SW 1271 (cell line): ENCODE measurements at places on chromosomes 13 and 19.

DNA sequence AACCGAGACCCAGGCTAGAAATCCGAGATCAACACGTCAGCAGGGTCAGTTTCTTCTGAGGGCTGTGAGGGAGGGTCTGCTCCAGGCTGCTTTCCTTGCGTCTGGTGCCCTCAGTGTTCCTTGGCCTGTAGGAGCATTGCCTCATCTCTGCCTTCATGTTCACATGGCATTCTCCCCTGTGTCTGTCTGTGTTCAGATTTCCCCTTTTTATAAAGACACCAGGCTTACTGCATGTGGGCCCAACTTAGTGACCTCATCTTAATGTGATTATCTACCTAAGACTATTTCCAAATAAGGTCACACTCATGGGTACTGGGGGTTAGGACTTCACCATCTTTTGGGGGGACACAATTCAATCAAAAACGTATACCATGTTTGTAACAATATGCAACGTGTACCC, 57.2 kb upstream of the C1QTNF9 start:
- DNase-seq = no peak

GRCh38 chr13:71866335-71867130, 471 bp downstream of the DACH1 start:
- no peak for DNase-seq

DNA sequence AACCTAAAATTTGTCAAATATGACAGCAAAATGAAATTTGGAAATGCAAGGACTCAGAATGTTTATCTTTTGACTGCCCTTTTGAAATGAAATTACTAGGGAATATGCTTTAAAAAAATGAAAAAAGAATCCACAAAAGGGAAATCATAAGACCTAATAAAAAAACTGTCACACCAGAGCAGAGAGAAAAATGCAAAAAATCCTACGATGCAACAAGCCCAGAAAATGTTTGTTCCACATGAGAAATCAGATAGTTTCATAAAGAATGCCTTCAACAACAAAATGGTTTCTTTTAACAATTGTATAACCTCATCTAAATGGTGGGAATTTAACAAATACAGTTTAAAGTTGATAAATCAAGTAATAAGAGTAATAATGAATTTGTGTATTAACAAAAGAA, 8.0 kb downstream of the LPAR6 start:
- DNase-seq = no peak

DNA sequence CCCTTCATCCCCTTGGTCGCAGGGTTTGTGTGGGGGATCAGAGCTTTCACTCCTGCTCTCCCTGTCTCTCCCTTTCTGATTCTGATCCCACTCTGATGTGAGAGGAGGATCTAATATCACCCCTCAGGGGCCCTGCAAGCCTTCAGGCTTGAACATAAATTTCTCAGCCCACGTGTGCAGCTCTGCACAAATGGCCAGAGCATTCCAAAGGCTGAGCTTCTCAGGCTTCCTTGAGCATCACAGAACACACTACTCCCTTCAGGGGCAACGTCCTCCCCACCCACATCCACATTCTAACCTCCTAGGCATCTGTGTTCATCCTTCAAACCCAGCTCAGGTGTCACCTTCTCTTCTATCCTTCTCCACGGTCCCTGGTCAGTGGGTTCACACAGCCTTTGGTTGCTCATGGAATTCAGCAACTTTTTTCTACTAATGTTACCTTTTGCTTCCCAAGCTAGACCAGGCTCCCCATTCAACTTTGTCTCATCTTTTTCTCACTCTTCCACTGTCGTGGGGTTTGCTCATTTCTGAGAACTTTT, 24.4 kb upstream of the DOCK9 start:
- DNase-seq = no peak

DNA sequence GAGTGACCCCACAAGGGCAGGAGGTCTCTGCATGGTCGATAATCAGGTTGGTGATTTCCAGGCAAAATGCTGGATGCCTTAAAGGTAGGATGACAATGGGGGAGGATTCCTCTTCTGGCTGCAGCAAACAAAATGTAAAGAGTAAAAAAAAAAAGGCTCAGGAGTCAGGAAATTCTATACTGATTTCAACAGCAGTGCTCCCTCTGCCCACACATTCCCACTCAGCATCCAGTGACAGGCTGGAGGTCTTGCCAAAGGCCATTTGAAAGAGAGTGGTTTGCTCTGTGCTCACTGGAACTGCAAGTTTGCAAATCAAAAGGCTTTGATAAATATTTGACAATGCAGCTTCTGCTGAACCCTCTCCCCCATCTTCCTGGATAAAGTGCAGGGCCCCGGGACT, 135.4 kb downstream of the TNFRSF19 start:
- no peak for DNase-seq

DNA sequence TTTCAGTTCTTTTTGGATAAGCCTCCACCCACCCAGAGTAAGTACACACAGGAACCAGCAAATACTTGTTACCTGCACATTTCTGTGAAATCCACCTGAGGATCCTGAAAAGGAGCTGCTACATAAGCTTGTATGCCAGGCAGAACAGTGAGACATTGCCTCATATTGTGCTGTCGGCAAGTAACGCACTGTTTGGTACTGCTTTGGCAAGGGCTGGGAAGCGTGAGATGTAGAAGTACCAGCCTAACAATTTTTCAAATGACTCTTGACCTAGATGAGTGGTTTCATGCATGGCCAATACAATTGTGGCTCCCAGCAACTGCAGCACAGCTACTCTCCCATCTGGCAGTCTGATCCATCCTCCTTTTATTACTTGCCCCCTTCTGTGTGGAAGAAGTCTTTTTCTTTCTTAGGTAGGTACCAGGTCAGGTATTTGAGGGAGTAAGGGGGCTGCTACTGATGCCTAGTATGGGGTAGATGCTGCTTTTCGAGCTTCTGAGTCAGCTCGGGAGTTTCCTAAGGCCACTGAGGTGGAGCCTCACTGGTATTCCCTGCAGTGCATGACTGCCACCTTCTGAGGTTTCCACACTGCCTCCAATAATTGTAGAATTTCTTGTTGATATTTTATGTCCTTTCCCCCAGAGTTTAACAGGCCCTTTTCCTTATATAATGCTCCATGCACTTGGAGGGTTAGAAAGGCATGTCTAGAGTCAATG, 52.2 kb downstream of the ZNF737 start:
- no peak for DNase-seq

DNA sequence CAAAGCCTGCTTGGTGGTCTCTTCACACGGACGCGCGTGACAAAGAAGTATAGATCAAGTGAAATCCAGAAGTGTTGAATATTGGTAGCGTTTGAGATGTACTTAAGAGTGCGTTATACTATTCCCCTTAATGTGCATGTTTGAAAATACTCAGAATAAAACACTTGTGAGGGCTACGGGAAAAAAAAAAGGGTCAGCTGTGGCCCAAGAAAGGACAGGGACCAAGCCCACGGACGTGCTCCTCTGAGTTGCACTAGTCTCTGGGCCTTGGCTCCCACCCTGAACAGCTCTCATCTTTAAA, 622 bp upstream of the RBM42 start:
- no peak for DNase-seq

GRCh38 chr13:49022472-49023144, 46.9 kb downstream of the FNDC3A start:
- no peak for DNase-seq

- no peak for DNase-seq
Measured at GRCh38 chr13:89899302-89900103, 1448.0 kb upstream of the MIR17HG start.

GRCh38 chr19:19409205-19409604, 3.7 kb downstream of the GATAD2A start:
- no peak for DNase-seq

DNA sequence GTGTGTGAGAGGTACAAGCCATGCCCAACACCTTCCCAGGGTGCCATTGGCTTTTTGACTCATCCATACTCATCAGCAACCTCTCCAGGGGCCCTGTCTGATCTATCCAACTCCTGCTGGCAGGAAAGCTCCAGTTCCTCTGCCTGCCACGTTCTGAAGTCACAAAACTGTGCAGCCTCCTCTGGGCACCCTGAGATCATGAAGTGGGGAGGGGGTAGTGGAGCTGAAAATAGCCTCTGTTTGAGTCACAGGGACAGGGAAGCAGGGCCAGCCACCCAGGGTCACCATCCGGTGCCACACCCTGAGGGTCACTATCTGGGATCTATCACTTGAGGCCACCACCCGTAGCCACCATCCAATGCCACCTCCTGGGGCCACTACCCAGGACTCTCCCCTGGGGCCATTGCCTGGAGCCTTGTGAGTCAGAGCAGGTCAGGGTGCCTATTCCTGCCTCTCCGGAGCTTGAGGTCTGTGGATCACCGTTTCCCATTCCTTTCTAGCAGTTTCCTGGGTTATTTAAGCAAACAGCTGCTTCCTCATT, 172.1 kb downstream of the NUFIP1 start:
- DNase-seq = peak; percentile 28

DNA sequence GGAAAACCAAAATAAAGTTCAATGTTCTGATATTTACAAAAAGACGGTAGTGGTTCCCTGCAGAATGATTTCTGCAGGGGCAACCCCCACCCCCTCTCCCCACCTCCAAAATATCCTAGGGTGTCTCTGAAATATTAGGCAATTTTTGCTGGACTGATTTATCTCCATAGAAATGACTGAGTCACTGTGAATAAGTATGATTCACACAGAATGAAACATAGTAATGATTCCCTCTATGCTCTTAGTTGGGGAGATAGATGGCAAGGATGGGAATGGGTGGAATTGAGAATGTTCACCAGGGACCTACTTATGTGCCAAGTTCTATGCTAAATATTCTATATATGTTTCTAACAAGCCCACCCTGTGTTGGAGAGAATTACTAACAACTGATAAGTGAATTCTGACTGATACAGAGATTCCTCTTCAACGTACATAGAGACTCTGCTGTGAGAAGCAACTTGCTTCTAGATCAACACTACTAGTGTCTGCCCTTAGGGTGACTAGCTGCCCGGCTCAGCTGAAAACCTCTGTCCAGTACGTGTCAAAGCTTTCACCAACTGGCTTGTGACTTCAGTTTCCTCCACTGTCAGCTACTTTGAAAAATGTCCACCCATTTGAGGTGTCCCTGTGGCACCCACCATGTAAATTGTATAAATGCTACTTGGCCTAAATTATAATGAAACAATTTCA, 38.4 kb upstream of the RAP2A start:
- no peak for DNase-seq

DNA sequence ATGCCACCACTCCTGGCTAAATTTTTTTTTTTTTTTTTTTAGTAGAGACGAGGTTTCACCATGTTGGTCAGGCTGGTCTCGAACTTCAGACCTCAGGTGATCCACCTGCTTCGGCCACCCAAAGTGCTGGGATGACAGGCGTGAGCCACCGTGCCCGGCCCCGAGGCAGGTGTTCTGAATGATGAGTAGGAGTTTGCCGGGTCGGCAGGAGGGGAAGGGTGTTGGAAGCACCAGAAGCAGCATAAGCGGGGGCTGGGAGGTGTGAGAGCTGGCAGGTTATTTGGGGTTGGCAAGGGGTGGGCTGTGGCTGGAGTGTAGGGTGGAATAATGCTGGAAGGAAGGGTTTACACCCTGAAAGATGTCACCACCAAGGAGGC, 1.8 kb downstream of the SPPL2B start:
- DNase-seq = no peak
